Activated naive CD8-positive, alpha-beta T cell treated with anti-CD3 and anti-CD28 coated beads, Interleukin-2, amount 50 U/mL, for 16 hours (primary cell): ENCODE measurements at places on chromosomes 3 and 15.
A peak's percentile ranks its signal among the peaks of the same experiment; 100 is the strongest.

GRCh38 chr3:113695786-113696645 is at the start of gene USF3:
TSS of gene USF3 (minus strand) at chr3:113696642. CDS start at chr3:113674878, 21,764 bp downstream.
- peak; percentile 67 for DNase-seq

DNA sequence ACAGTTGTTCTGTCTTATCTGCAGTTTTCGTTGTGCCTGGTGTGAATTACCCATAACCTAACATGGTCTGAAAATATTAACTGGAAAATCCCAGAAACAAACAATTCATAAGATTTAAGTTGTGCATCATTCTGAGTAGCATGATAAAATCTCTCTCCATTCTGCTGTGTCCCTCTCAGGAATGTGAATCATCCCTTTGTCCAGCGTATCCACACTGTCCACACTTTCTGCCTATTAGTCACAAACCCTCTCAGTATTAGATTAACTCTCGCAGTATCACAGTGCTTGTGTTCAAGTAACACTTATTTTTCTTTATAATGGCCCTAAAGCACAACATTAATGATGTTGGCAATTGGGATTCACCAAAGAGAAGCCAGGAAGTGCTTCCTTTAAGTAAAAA is 203.2 kb downstream of the CGGBP1 start:
- no peak for DNase-seq

DNA sequence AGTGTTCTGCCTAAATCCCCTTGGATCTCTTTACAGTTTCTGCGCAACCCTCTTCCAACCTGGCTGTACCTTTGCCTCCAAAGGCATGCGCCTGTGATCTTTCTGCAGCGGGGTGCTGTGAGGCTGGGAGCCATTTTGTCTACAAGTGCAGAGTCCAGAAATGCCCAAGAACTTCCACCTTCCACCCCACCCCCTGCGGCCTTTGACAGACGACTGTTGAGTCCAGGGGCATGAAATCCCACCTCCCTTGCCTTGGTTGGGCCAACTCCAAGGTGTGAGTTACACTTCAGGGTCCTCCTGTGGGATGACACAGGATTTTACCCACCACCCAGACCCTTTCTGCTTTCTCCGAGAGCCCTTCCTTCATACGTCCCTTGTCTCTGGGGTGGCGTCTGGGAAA is 24.1 kb downstream of the HRH1 start:
- DNase-seq = no peak

GRCh38 chr3:110711851-110712516 is 359.6 kb upstream of the NECTIN3 start:
- DNase-seq = no peak

DNA sequence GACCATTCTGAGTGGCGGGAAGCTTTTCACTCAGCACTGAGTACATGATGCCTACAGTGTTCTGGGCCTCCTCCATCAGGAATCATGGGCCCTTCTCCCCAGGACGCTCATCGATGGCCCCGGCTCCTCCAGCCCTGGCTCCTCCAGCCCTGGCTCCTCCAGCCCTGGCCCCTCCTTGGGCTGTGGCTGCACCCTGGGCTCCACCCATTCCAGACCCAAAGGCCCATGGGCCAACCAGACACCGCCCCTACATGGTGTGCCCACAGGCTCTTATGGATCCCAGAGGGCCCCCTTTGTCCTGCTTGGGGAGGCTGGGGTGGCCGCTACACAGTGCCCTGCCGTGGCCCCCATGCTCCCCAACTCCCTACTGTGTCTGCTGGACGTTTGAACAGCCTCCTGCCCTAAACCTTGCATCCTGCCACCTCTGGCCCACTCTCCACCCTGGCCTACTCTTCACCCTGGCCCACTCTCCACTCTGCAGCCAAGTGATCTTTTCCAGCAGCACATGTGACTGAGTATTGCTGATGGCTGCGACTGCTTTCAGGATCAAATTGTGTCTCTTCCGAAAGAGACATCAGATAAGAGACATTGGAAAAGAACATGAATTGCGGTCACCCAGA is 57.9 kb downstream of the APBA2 start:
- no peak for DNase-seq
